ENCODE measurements at places on chromosomes 1 and 21. TPM values are rescaled to one million over a fixed set of nuclear protein-coding genes. Genes with fewer than 3 reads are reported as not detected.

Gene JAM2
- total RNA-seq: 29.3 TPM

DNA sequence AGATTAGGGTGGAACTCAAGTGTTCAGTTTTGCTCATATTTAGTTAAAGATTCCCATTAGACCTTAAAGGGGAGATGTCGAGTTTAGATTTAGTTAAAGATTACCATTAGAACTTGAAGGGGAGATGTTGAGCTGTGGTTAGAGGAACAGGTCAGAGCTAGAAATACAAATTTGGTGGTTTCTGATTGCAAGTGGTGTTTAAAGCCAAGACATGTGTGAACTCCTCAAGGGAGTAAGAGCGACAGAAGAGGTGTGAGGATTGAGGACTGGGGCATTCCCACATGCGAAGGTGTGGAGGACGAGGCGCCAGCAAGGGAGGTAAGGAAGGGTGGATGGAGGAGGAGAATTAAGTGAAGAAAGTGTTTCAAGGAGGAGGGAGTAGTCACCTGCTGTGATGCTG is 168.6 kb downstream of the IER5 start:
- no peak overlapping the region for H3K4me3 ChIP-seq
- no peaks in the 10 kb centered on the region for H3K27me3 ChIP-seq
- H3K27ac ChIP-seq: no peak overlapping the region
- no peak for DNase-seq
- no peaks in the 10 kb centered on the region for H3K4me1 ChIP-seq
- H3K36me3 ChIP-seq: no peaks in the 10 kb centered on the region

GRCh38 chr1:75789988-75790387 is 3.9 kb downstream of the RABGGTB start:
- H3K27me3 ChIP-seq: no peaks in the 10 kb centered on the region
- H3K27ac ChIP-seq: no peak overlapping the region
- H3K4me1 ChIP-seq: peaks cover 60% of the 10 kb centered on the region
- no peak for DNase-seq
- peaks cover 58% of the 10 kb centered on the region for H3K36me3 ChIP-seq
- H3K4me3 ChIP-seq: no peak overlapping the region

- no peaks in the 10 kb centered on the region for H3K27me3 ChIP-seq
- no peak for DNase-seq
- H3K27ac ChIP-seq: no peak overlapping the region
These were observed 14.1 kb upstream of the NUF2 start for GRCh38 chr1:163307479-163308171.

DNA sequence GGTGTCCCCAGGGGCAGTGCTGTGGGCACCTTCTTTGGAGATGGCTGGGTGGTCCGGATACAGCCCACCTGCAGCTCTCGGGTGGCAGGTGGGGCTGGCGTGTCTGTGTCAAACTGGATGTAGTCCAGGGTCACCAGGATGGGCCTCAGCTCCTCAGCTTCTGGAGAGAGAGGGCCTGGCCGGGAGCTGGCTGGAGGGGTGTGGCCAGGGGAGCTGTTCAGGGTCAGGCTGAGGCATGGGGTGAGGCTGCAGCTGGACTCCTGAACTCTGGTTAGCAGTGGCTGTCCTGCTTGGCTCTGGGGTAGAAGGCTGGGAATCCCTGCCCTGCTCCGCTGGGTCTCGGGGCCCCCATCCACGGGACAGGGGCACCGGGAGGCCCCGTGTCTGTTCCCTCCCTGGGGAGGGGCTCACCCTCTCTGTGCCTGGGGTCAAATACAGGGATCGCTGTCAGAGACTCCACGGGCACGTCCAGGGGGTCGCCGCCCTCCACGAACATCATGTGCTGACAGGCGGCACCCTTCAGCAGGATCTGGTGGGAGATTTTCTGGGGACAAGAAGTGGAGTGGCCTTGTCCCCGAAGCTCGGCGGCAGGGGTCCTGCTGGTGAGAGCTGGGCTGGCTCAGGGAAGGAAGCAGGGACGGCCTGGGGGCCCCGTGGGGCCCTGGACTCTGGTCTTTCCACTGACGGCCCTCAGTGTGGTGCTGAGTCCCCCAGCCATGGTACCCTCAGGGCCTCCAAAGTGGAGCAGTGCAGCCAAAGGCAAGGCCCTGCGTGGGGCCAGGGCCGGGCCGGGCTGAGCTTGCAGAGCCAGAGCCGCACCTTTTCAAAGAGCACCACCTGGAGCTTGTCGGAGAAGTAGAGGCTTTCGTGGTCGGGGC is 4.1 kb upstream of the TMEM52 start:
- peaks cover 18% of the 10 kb centered on the region for H3K4me1 ChIP-seq
- H3K4me3 ChIP-seq: no peak overlapping the region
- DNase-seq: no peak
- H3K27ac ChIP-seq: no peak overlapping the region

Measured in upper lobe of left lung (tissue), 6 donors.